ENCODE measurements at places on chromosomes 11 and 22.

DNA sequence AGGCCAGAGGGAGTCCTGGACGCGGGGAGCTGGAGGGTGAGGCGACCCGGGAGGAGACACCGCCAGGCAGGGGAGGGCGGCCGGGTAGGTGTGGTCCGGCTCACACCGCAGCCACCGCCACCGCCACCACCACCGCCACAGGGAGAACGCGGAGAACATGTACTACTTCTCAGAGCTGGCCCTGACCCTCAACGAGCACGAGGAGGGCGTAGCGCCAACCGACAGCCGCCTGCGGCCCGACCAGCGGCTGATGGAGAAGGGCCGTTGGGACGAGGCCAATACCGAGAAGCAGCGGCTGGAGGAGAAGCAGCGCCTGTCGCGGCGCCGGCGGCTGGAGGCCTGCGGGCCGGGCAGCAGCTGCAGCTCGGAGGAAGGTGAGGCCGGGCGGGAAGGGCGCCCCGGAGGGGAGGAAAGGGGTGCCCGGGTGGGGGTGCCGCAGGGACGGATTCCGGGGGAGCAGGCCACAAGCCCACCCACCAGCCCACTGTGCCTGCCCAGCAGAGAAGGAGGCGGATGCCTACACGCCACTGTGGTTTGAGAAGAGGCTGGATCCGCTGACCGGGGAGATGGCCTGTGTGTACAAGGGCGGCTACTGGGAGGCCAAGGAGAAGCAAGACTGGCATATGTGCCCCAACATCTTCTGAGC, 62.8 kb downstream of the MORC2 start:
- DNase-seq = no peak

DNA sequence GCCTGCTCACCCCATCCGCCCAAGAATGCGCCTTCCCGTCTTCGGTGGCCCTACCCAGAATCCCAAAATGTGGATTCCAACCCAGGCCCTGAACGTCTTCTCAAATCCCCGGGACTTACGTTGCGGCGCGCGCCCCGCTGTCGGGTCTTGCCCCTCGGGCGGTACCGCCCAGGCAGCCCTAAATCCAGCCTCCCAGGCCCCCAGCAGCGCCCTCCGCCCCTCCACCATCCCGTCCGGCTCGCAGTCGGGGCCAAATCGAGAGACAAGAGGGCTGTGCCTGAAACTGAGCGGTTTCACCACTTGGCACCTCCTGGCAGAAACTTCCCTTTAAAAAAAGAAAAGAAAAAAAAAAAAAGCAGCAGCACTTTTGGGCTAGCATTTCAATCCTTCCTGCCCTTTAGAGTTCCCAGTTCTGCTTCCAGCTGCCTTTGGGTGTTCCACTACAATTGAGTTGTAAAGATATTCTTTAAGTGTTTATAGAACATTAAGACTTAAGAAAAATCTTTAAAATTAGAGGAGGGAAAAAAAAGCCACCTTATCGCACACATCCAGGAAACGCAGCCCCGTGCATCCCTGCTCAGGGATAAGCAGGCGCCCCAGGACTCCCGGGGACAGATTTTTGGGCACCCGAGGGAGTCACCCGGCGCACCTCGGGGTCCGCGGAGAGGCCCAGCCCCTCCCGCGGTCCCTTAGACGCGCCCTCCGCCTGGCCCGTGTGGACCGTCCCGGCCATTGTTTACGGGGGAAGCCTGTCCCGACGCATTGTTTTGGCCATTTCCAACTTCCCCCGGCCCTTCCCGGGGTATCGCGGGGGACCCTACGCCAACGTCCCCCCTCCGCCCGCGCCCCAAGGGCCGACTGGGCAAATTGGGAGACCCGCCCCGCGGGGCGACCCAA, 57.6 kb downstream of the KCNJ4 start:
- DNase-seq = no peak

GRCh38 chr11:19887842-19888241, 175.2 kb downstream of the NAV2 start:
- DNase-seq = no peak

GRCh38 chr11:119936426-119936825, 201.5 kb downstream of the TRIM29 start:
- no peak for DNase-seq

DNA sequence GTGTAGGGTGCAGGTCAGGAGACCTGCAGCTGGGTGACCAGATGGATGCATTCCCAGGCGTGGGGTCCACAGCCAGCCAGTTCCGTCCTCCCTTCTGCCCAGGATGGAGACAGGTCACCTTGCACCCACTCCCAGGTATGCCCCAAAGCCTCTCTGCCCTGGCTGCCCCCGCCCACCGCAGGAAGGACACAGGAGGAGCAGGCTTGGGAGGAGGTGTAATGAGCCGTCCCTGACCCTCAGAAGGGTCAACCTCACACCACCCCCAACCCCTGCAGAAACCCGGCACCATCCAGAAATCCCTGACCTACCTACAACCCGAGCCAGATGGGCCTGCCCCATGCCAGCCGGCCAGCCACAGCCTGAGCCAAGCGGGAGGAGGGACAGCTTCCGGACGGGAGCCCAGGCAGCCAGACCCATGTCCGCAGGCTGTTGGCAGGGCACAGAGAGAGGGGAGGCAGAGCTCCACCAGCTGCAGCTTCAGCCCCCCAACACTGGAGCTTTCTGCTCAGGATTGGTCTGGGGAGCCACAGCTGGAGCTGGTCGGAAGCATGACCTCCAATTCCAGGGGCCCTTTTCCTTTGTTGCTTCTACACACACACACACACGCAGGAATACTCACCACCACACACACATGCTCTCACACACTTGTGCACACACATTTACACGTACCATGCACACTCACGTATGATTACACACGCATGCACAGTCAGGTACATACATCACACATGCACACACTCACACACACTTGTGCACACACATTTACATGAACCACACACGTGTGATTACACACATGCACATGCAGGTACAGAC, 5.3 kb downstream of the IFITM10 start:
- no peak for DNase-seq

Measured in GM04504 (cell line).